Skeletal muscle tissue (tissue), 5 donors: ENCODE measurements at places on chromosomes 5 and 9. TPM values are rescaled to one million over a fixed set of nuclear protein-coding genes. Genes with fewer than 3 reads are reported as not detected.

The DIPK1B gene
- total RNA-seq: 11.0 TPM

The GGTA1 gene
- 6.3 TPM for total RNA-seq

The GABBR2 gene
- total RNA-seq: under 0.01 TPM

The IFNA21 gene
- not detected for total RNA-seq

The MTREX gene
- total RNA-seq: 85.1 TPM

The ENTREP1 gene
- total RNA-seq: 15.1 TPM

The PIP5K1B gene
- 2.1 TPM for total RNA-seq

The ALAD gene
- 8.4 TPM for total RNA-seq

The PPP3R2 gene
- not detected for total RNA-seq

The IL4 gene
- total RNA-seq: not detected

The SPATA31D4 gene
- not detected for total RNA-seq
